ENCODE measurements at places on chromosomes 4 and X.

DNA sequence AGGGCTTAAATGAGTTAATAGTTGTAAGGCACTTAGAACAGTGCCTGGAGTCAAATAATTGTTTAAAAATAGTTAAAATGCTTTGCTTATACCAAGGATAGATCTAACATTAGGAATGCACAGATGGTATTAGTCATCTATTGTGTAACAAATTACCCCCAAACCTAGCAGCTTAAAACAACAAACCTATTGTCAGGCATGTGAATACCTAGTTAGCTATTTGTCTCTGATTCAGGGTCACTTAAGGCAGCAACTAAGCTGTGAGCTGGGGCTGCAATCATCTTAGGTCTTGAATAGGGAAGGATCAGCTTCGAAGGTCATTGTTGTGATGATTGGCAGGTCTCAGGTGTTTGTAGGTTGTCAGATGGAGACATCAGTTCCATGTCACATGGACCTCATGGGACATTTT, 42.4 kb upstream of the AGA start:
- DNase-seq = no peak

DNA sequence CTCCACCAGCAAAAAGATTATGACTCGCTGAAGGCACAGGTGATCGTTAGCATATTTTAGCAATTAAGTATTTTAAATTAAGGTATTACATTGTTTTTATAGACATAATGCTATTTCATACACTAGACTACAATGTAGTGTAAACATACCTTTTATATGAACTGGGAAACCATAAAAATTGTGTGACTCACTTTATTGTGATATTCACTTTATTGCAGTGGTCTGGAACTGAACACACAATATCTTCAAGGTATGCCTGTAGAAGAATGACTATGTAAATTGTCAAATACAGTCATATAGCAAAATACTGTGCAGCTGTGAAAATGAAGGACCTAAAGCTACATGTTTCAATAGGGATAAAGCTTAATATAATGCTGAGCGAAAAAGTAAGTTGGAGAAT, 26.6 kb upstream of the MAML3 start:
- DNase-seq = no peak

DNA sequence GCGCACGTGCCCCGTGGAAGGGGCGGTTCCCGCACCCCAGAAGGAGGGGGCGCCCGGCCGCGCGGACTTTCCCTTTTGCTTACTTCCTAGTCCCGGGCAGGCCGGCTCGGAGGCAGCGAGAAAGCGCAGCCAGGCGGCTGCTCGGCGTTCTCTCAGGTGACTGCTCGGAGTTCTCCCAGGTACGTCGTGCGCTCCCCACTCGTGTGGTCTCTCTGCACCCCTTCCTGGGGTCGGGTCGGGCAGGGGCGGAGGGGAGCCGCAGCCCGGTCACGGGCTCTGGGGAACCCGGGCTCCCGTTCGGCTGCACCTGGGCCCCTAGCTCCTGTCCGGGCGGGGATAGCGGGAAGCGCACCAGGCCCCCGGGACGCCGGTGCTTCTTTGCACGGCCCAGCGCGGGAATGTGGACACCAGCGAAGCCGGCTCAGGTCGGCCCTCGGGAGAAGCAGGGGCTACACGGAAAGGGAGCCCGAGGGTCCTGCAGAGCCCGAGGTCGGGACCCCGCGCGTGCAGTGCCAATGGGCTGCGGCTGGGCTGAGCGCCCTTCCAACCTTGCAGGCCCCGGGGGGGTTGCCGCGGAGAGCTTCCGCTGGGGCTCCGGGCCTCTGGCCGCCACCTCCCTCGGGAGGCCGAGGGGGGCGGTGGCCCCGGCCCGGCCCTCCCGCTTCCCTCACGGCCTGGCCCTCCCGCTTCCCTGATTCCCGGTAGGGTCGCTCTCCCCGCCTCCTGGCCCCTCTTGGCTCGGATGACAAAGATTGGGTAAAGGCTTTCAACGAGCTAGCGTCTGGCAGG, at the start of gene TLR2:
TLR2 (plus strand) TSS at position 99 of the 789 bp plus-strand sequence. CDS start 18,628 bp downstream, outside the sequence.
- peak; percentile 81 for DNase-seq

- no peak for DNase-seq
Observed at GRCh38 chrX:6225911-6226595, 2.6 kb downstream of the NLGN4X start.

DNA sequence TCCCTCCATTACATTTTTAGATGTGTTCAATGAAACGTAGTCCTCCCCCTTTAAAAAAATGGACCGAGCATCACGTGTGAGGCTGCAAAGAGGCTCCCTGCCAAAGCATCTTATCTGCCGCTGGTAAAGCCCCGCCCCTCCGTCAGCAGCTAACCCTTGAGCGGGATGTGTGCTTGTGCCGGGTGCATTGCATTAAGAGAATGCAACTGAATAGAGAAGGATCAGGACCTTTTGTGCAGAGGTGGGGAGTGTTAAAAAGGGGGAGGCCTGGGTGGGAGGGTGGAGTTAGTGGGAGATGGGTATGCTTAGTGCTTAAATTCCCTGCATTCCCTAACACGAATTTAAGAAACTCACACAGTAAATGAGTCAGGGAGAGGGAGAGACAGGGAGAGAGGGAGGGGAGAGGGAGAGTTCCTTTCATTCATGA, 66.0 kb downstream of the TBL1X start:
- peak; percentile 77 for DNase-seq

DNA sequence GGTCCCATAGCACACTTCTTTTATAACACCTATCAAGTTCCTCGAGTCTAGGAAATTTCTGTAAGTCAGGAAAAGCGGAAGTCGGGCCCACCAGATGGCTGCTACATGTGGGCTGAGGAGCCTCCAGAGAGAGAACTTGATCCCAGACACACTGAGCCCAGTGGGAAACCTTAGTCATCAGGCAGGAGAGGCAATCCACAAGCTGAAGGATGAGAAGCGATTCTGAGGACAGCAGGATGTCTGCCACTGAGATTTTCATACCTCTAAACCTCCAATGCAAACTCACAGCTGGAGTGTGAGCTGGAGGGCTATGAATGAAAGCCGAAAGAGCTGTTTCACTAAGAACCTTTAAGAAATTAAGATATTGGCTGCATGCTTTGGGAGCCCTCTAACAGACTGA, 52.6 kb upstream of the PDHA1 start:
- no peak for DNase-seq

GRCh38 chrX:40964633-40965586, 120.3 kb upstream of the USP9X start:
- DNase-seq = no peak

GRCh38 chr4:4269331-4269731, 20.6 kb downstream of the LYAR start:
- DNase-seq = no peak

GRCh38 chr4:155818639-155819038, 47.4 kb downstream of the ASIC5 start:
- DNase-seq = no peak

GRCh38 chr4:22593933-22594332, 78.1 kb upstream of the ADGRA3 start:
- DNase-seq = no peak

DNA sequence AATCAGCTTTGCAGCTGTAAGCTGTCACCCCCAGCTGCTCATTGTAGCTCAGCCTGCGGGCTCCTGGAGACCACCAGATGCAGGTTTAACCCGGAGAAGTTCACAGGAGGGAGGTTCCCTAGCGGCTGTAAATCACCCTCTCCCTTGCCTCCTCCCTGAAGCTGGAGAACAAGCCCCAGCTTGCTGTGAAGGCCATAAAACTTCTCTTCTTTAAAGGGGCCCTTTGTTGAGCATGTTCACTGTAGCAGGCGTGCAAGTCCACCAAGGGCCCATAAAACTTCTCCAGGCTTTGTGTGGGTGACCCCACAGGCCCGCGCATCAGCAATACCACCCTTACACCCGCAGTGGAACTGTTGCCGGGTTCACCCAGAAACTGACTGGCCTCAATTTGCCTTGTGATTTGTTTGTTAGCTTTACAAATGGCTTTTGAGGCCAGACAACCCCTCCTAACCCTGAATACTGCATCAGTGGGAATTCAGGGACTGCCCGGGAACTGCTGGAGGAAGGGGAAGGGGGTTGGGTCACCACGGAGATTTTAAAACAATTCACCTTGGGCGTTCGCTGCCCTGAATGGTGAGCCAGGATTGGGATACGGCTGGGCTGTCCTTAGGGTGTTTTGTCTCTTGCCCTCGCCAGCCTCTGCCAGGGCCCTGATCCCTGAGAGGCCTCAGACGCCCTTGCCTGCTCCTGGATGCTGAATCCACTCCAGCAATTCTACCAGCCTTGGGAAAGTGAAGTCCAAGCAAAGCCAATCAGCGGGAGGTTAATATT, 49.5 kb upstream of the ATP6AP2 start:
- DNase-seq = no peak

DNA sequence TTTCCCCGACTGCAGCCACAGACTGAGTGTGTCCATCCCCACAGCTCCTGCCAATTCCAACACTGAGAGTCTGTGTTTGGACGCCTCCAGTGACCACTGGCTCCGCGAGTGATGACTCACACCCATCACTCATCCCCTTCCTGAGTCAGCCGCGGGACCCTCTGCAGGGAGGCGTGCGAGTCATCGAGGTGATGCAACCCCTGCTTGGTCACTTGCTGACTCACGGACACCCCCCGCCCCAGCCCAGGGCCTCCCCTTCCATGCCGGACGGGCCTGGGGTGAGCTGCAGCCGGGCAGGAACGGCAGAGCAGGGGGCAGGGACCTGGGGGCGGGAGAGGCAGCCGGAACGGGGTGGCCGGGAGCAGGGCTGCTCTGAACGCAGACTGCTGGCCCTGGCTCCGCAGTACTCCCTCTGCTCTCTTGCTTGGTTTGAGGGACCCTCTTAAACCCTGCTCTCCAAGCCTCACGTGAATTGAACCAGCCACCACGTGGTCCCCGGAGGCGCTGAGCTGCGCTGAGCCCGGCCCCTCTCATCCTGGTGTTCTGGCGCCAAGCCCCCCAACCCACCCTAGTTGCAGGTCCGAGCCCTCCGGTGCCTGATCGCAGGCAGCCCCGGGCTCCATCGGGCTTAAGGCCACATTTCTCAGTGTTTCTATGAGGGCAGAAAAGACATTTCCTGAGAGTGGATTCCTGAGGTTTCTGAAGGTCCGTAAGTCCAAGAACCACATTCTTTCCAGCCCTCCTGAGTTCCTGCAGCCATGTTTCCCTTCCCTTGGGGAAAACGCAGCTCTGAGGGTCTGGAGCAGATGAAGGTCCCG, 32.4 kb downstream of the FGFRL1 start:
- DNase-seq = no peak

- DNase-seq = no peak
Observed at GRCh38 chr4:104424989-104425388, 69.7 kb downstream of the CXXC4 start.

DNA sequence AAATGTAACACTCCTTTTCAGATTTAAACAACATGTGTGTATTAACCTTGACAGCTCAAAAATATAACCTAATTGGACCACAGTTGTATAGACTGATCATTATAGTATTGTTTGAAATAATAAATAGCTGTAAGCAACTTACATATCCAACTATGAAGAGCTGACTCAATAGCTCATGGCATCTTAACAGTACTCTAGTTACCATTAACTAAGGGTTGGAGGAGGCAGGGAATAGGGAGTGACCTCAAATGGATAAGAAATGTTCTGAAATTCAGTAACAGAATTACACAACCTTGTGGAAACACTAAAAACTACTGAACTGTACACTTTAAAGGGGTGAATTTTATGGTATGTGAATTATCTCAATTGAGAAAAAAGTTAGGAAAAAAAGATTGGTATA, 136.5 kb upstream of the CPEB2 start:
- DNase-seq = no peak

DNA sequence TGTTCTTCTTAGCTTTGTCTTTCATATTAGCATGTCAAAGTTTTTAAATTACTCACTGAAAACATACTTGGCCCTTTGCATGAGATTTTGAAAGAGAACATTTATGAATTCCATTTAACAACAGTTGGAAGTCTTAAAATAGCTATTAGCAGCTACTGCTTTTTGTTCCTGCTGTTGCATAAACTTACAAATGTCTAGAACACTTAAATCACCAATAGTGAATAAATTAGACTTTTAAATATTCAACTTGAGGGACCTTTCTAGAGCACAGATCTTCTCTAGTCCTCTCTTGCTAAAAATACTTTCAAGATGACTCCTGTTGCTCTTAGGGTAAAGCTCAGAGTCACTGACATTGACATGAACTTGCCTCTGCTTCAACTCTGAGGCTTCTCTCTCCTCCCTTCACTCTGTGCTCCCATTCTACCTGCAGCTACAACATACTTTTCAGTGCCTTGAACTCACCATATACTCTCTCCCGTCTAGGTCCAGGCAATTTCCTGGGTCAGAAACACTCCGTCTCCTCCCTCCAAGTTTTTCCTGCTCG, 15.8 kb upstream of the TXK start:
- DNase-seq = no peak

DNA sequence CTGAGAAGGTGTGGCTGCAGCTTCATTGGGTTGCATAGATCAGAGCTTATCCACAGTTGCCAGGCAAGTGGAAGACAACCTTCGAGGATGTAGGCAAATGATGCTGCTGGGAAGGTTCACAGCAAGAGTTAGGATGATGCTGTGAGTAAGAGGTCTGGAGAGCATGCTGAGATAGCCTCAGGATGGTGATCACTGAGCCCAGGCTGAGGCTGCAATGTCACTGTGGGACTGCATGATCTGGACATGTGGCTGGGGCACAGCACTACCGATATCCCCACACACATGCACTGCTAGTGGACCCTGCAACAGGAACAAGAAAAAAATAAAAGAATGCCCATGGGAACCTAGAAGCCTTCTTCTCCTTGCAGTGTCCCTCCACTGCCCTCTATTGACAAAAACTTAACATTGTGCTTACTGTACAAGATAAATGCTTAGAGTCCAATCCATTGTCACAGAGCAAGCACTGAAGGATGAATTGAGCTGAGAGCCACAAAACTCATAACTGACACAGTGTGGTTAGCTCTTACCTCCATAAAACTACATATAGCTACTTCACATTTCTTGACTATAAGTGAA, 105.6 kb downstream of the CNKSR2 start:
- DNase-seq = peak; percentile 11

- DNase-seq = peak; percentile 40
Observed at GRCh38 chrX:115892787-115893671, 277.5 kb upstream of the AGTR2 start.

DNA sequence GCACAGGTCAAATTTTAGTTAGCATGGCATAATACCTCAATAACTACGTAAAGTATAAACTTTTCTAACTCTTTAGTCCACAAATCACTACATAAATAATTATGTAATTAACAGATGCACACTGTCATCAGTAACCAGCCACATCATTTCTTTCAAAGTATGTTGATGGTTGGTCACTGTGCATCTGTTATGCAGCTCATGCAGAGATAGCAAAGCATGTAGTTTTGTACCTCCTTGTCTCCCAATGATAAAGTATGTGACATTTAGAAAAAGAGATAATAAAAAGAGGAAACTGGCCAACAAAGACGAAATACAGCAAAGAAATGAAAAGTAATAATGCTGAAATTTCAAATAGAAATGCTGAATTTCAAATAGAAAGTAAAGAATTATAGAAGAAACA, 2.9 kb downstream of the LAMTOR3 start:
- DNase-seq = no peak

DNA sequence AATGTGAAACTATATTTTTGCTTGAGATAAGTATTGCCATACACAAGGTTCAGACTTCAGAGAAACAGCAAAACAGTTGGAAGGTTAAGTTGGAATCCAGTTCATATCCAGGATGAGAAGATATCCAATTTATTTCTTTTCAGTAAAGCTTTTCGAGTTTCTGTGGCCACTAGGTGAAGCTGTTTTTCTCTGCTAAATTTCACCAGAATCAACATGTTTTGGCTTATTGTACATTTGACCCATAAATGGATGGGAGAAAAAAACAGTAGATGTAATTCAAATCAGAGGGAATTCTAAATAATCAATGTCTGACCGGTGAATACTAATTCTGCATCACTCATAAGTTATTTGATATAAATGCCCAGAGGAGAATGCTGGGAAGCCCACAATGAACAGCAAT, 9.1 kb upstream of the METTL14 start:
- DNase-seq = no peak

Measured in germinal center (tissue), 1 donor.